ENCODE measurements at places on chromosomes 4 and X.

GRCh38 chr4:123980736-123981300 is 584.2 kb downstream of the SPRY1 start:
- no peak for DNase-seq

DNA sequence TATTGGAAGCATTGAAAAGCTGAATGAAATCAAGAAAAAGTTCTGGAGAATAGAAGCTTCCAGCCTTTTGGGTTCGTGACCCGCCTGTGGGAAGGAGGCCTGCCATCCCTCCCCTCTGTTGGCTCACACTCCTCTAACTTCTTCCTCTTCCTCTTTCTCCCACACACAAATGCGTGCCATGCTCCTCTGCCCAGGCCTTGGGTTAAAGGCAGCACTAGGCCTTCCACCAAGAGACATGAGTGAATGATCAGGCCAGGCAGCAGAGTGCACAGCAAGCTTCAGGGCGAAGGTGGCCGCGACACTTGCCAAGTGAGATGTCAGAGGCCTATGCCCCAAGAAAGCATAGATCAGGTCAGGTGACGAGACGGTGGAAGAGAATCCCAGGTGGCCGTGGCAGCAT is 38.4 kb downstream of the FAM193A start:
- no peak for DNase-seq

- no peak for DNase-seq
These were observed 77.6 kb downstream of the MXRA5 start for GRCh38 chrX:3268829-3269228.

- no peak for DNase-seq
These were observed 74.0 kb downstream of the ATG4A start for GRCh38 chrX:108165383-108166111.

- DNase-seq, result no peak
These were observed 41.4 kb upstream of the MAGEA4 start for GRCh38 chrX:151871244-151871643.

- DNase-seq, result peak; percentile 16
These were observed at the start of gene NAP1L5 for GRCh38 chr4:88697588-88698329. Gene NAP1L5, minus strand, starts transcription at chr4:88697829. Its CDS starts 75 bp downstream, at chr4:88697754.

- no peak for DNase-seq
These were observed 14.6 kb upstream of the HNRNPD start for GRCh38 chr4:82388405-82388804.

- no peak for DNase-seq
These were observed 120.1 kb downstream of the MANBA start for GRCh38 chr4:102640669-102641068.

DNA sequence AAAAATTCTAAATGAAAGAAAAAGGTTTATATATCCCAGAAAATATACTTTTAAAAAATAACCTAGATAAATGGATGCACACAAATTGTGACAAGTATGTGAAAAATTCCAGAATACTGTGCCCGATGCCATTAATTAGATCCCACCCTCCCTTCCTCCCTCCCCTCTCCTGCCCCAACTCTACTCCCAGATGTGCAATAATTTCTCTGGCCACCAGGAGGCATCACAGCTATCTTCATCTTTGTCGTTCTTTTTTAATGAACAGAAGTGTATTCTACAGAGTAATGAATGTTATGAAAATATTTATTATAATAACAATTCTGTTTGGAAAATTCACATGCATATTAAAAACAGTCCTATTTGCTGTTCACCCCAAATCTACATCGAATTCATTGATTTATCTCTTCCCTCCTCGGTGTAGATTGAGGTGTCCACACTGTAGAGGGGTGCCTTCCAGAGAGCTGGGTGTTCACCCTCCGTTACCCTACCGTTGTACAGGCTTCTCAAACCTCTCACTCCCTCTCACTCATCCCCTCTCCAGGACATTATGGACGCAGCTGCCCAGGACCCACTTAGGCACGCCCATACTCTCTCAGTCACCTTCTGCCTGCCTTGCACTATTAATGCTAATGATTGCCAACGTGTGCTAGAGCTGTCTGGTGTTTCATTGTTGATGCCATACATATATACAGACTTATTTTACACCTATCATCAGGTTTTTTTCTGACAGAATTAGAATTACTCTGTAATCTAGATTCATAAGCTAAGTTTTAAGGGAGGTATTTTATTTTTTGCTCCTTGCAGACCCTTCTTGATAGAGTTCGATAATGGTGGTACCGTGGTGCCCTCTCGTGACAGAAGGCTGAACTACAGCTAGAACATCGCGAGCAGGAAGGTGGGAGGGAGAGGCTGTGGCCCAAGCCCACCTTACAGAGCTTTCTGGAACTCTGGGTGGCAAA is 14.1 kb downstream of the RAB40AL start:
- DNase-seq, result no peak

- DNase-seq, result no peak
These were observed 2.2 kb downstream of the SLITRK4 start for GRCh38 chrX:143633461-143634308.

GRCh38 chr4:170591076-170591475 is 501.3 kb upstream of the AADAT start:
- DNase-seq, result no peak

GRCh38 chr4:179225594-179225993 is 1783.4 kb upstream of the AGA start:
- DNase-seq, result no peak

GRCh38 chrX:74680391-74680790 is 66.0 kb upstream of the RLIM start:
- no peak for DNase-seq

- no peak for DNase-seq
These were observed 22.1 kb downstream of the NELFA start for GRCh38 chr4:1986578-1987210.

- no peak for DNase-seq
These were observed 170.7 kb downstream of the SLIT2 start for GRCh38 chr4:20422398-20422797.

- no peak for DNase-seq
These were observed 44.5 kb downstream of the SCFD2 start for GRCh38 chr4:53321151-53321983.

All from stimulated activated CD8-positive, alpha-beta memory T cell treated with anti-CD3 and anti-CD28 coated beads, Interleukin-7, amount 100 ng/mL, for 1 hour (primary cell).